ENCODE measurements at places on chromosomes 4 and X.
A peak's percentile ranks its signal among the peaks of the same experiment; 100 is the strongest.

GRCh38 chrX:51608766-51609165, 9.9 kb downstream of the CENPVL3 start:
- DNase-seq = no peak

- no peak for DNase-seq
Observed at GRCh38 chr4:24236120-24236519, 346.3 kb upstream of the PPARGC1A start.

DNA sequence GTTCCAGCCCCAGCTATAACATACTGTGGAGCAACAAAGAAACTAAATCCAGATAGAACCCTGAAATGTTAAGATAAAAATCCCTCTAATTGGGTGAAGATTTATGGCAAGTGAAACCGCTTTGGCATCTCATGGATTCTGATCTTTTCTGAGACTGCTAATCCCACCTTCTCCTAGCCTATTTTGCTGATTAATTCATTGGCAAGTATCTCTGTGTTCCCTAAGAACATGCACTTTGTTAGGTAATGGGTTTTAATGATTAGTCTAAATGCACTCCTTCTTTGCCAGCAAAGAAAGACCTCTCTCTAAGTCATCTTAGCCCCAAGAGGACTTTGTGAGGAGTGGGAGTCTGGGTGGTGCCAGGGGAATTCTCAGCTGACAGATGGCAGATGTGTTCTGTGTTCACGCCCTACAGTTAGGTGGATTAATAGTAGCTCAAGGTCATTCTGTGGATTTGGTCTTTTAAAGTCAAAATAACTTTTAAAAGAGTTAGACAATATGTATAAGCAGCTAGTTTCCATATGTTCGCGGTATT, 171.3 kb downstream of the UNC5C start:
- DNase-seq = no peak

DNA sequence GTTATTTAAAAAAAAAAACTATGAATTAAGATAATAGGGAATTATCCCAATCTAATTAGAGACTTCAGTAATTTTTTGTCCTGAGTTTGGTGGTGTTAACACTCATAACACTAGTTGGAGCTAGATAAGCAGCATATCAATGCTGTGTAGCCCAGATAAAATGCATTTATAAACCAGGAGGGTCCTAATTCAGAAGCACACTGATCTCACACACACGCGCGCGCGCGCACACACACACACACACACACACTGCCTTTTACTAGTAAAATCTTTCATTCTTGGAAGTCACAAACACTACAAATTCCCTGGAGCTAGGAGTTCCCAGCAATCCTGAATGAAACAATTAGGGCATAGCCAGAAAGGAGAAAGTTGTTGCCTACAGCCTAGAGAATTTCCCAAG, 3.2 kb downstream of the UNC5C start:
- DNase-seq = no peak

GRCh38 chr4:95599777-95600400, 51.1 kb upstream of the UNC5C start:
- no peak for DNase-seq

DNA sequence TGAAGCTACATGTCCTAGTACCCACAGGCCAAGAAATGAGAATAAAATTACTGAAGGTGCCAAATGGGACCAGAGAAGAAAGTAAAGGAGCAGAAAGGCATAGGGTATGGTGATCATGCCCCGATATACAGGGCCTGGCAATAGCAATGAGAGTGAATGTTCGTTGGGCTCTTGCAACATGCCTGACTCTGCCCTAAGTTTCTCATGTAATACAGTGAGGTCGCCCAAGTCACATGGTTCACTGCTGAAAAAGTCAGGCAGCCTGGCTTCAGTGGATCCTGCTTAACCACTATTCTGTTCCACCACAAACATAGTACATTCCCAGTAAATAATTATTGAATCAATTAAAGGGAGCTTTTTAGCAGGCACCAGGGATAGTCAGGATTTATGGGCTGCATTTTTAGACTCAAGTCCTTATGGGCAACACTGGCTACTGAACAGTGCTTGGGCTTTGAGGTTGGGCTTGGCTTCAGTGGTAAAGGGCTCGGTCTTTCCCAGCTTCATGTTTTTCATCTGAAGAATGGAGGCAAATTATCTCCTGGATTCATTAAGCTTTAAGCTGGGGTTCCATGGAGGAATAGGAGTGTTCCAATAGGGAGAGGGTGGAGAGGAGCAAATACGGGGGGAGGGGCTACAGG, 67.1 kb upstream of the ZNF518B start:
- DNase-seq = no peak

DNA sequence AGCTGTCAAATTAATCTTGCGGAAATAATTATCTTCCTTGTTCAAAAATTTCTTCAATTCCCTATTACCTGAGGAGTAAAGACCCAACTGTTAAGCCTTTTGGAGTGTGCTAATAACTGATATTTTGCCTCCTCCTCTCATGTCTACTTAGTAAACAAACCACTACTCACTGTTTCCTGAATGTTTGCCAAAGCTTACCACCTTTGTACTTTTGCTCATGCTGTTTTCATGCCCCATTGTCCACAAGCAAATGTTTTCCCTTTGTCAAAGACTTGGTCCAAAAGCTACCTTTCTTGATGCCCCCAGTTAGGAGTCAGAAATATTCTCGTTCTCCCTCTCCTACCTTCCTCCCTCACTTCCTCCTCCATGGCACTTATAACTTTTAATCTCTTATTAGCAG, 226.1 kb downstream of the ENOX2 start:
- no peak for DNase-seq

GRCh38 chr4:98332017-98332416, 70.8 kb downstream of the RAP1GDS1 start:
- no peak for DNase-seq

- DNase-seq = no peak
Observed at GRCh38 chr4:148044089-148044911, 312.4 kb downstream of the ARHGAP10 start.

GRCh38 chr4:121070274-121070673, 2.1 kb downstream of the NDNF start:
- no peak for DNase-seq

DNA sequence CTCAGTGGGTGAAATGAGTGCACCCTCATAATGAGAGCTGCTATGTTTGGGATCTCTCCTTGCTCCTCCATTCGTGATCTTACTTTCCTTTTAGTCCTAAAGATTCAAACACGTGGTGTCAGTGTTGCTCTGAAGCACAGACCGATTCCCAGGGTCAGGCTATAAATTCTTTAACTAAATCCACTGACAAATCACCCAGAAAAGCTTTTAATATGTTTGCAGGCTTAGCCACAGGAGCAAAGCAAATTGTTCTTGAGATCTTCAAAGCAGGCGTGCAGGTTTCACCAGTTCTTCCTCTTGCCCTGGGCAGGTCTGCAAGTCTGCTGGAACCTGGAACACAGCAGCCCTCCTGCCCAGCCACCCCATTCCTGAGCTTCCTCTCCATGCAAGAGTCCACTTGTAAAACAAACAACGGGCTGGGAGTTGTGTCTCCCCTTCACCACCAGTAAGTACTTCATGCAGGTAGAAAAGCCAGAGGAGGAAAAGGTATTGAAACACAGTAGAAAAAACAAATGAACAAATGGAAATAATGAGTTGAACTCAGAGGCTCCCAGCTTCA, 70.1 kb upstream of the ENPP6 start:
- peak; percentile 50 for DNase-seq

- DNase-seq = no peak
Observed at GRCh38 chr4:151165205-151166000, 66.0 kb downstream of the RPS3A start.

DNA sequence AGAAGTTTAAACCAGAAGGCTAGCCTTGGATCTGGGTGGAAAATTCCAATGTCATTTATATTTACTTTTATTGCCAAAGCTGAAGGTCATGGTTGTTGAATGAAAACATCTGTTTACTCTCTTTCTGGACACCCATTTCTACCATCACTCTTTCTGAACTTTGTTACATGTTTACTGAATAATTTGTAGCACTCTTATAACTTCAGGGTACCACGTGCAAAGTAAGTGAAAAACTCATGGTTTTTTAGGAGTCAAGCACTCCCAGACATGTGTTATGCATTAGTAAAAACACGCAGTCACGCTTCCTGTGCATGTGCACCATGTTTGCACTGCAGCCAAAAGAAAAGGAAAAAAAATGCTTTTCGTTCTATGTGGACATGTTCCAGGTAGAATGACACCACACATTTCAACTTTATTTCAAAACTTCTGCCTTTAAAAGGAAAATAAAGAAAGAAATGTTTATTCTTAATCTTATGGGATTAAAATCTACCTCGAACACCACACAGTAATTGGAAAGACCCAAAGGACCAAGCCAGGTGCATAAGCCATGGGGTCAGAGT, 31.4 kb upstream of the ADH1C start:
- DNase-seq = peak; percentile 72

GRCh38 chr4:181420950-181421349, 822.3 kb upstream of the TENM3 start:
- DNase-seq = no peak

DNA sequence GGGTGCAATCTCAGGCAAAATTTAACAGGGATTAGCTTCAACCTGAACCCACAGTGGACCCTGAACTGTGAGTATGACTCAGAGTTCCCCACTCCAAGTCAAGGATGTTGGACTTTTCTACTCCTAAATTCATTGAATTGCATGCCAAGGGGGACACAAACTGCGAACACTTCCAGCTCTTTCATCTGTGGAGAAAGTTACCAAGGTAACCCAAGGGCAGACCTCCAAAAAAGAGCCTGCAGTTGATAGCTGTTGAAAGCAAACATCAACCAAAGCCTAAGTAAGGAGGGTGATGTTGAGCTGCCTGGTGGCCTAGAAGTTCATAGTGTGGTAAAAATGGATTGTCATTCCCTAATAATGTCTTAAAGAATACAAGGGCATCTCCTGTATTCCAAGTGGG, 1242.9 kb downstream of the C4orf33 start:
- no peak for DNase-seq

GRCh38 chr4:65738134-65738533, 67.8 kb upstream of the EPHA5 start:
- no peak for DNase-seq

- no peak for DNase-seq
Observed at GRCh38 chr4:120842031-120842430, 80.5 kb downstream of the PRDM5 start.

DNA sequence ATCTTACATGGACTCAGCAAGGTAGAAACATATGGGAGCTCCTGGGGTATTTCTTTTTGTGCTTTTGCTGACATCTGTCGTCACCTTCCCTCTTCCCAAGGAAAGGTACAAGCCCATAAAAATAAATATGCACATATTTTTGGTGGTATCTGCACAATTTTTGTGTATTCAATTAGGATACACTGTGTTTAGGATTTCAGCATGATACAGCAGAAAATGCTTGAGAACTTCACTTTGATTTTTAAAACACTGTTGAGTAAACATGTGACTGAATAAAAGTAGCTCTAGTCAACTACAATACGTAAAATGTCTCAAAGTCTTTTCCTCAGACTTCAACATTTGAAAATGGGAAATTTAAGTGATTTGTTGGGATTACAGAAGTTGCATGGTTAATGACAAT, 99.4 kb upstream of the SPANXC start:
- DNase-seq = no peak

- DNase-seq = no peak
Observed at GRCh38 chr4:127870688-127871087, 10.0 kb upstream of the PLK4 start.

DNA sequence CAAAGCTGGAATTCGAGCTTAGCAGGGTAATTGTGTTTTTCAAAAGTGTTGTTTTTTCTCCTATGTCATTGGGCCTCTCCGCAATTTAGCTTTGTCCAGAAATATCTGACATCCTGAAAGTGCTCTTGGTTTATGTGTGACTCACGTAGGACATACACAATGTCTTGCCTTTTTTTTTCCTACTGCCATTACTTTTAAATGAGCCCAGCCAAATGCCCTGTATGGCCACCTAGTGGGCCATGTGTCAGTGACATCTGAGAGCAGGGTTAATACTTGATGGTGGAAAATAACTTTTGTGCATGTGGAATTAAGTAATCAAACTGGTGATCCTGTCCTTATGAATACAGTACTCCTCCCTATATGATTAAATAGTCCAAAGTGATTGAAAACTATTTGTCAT, 1411.1 kb upstream of the TENM3 start:
- DNase-seq = no peak

DNA sequence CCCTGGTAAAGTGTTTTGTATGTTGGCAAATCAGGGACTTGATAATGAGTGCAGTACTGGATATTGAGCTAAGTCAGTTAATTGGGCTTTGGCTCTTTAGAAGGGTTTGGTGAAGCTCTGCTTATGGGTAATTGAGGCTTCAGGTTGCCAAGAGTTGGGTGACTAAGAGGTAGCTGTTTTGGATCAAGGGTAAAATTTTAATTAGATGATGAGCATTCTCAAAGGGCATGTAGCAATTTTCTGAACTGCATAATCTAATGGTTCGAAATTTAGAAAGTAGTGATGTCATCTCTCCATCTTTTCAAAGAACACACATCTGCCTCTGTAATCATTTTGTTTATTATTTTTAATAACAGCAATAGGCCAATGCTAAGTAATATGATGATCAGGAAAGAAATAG, 5.5 kb upstream of the TRIM2 start:
- DNase-seq = no peak

- no peak for DNase-seq
Observed at GRCh38 chr4:21775703-21776102, 172.9 kb downstream of the KCNIP4 start.

GRCh38 chrX:29066516-29066915, 479.3 kb downstream of the IL1RAPL1 start:
- no peak for DNase-seq

DNA sequence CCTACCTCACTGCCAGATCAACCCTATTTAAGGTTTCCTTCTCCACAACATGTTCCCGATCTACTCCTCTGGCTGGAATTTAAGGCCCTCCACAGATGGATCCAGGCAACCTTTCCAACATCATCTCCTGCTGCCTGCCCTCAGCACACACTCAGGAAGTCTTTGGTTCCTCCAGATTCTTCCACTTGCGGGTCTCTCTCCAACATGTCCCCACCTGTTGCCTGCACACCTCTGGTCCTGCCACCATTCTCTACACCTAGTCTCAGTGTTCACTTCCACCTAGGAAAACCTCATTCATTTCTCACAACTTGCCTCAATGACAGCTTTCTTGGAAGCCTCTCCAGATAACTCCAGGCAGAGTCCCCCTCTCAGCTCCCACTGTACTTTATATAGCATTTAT, 80.1 kb downstream of the RTL5 start:
- no peak for DNase-seq

- no peak for DNase-seq
Observed at GRCh38 chr4:154164931-154165839, 326.4 kb downstream of the DCHS2 start.

DNA sequence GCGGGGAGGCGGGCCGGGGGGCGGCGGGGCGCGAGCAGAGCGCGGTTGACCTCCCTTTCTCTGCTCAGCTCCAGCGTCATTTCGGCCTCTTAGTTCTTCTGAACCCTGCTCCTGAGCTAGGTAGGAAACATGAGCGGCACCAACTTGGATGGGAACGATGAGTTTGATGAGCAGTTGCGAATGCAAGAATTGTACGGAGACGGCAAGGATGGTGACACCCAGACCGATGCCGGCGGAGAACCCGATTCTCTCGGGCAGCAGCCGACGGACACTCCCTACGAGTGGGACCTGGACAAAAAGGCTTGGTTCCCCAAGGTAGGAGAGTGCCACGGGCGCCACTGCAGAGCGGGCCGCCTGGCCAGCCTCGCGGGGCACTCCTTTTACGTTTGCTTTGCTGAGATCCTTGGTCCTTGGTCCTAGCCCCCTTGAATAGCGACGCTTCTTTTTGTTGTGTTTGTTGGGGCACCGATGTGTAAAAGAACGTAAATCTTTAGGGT, at the start of gene HTATSF1:
HTATSF1 (plus strand) TSS at position 37 of the 497 bp plus-strand sequence; CDS start at position 130, 93 bp downstream.
- DNase-seq = peak; percentile 58

- DNase-seq = no peak
Observed at GRCh38 chr4:99811850-99812249, 4.8 kb upstream of the DAPP1 start.

Measured in sciatic nerve (tissue), 2 donors.